ENCODE measurements at places on chromosomes 5 and 9. TPM values are rescaled to one million over a fixed set of nuclear protein-coding genes. Genes with fewer than 3 reads are reported as not detected.

Gene NR2F1
- not detected for total RNA-seq

Gene GGTA1
- total RNA-seq = not detected

Gene ARHGEF37
- total RNA-seq = 0.88 TPM

Gene GPR151
- total RNA-seq = not detected

Gene SLC35D2
- 14.7 TPM for total RNA-seq

Gene PDE8B
- total RNA-seq = not detected

Gene BTNL8
- total RNA-seq = not detected

Gene ZBTB43
- 40.8 TPM for total RNA-seq
